ENCODE measurements at places on chromosomes 11 and 22.

- DNase-seq = no peak
Measured at GRCh38 chr22:43592476-43592875, 180.7 kb downstream of the MPPED1 start.

DNA sequence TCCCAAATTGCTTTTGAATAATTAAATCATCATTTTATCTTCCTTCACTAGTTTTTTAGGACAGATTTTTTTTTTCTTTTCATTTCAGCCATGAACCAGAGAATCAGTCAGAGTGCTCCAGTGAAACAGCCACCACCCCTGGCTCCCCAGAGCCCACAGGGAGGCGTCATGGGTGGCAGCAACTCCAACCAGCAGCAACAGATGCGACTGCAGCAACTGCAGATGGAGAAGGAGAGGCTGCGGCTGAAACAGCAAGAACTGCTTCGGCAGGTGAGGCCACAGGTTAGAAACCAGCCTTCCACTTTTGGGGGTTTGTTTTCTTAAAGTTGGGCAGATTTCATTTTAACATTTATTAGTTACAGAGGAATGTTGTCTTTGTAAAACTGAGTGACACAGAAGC is 95.6 kb downstream of the YAP1 start:
- no peak for DNase-seq

GRCh38 chr11:118434553-118435289 is 1.6 kb upstream of the KMT2A start:
- peak; percentile 52 for DNase-seq

DNA sequence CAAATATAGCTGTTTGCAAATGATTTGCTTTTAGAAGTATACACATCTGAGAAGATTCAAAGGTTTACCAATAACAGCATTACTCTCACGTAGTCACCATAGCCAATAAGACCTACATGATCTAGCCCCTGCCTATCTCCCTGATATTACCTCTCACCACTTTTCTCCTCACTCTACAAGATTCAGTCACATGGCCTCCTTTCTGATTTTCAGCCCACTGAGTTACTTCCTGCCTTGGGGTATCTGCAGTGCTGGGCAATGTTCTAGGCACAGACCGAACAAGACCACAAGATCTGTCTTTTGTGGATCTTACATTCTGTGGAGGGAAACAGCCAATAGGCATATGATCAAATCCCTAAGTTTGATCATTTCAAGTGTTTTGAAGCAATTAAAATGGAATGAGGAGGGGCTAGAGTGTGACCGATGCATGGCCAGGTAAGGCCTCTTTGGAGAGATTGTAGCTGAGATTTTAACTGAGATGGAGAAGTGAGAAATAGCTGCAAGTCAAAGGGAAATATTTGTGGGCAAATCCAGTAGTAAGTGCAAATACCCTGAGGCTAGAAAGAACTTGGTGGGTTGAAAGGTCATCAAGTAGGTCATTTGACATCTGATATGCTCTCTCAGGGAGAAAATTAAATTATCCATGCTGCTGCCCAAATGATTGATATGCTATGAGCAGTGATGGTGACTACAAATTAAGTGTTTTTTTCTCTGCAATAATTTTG is 43.1 kb downstream of the ARL14EP start:
- no peak for DNase-seq

DNA sequence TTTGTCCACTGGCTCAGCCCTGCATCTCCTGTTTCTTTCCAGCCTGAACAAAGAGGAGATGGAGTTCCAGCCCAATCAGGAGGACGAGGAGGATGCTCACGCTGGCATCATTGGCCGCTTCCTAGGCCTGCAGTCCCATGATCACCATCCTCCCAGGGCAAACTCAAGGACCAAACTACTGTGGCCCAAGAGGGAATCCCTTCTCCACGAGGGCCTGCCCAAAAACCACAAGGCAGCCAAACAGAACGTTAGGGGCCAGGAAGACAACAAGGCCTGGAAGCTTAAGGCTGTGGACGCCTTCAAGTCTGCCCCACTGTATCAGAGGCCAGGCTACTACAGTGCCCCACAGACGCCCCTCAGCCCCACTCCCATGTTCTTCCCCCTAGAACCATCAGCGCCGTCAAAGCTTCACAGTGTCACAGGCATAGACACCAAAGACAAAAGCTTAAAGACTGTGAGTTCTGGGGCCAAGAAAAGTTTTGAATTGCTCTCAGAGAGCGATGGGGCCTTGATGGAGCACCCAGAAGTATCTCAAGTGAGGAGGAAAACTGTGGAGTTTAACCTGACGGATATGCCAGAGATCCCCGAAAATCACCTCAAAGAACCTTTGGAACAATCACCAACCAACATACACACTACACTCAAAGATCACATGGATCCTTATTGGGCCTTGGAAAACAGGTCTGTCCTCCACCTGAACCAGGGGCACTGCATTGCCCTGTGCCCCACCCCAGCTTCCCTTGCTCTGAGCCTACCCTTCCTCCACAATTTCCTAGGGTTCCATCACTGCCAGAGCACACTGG is 5.0 kb downstream of the FTH1 start:
- no peak for DNase-seq

- DNase-seq = peak; percentile 96
Measured at GRCh38 chr11:95338430-95338991, 107.5 kb upstream of the SESN3 start.

DNA sequence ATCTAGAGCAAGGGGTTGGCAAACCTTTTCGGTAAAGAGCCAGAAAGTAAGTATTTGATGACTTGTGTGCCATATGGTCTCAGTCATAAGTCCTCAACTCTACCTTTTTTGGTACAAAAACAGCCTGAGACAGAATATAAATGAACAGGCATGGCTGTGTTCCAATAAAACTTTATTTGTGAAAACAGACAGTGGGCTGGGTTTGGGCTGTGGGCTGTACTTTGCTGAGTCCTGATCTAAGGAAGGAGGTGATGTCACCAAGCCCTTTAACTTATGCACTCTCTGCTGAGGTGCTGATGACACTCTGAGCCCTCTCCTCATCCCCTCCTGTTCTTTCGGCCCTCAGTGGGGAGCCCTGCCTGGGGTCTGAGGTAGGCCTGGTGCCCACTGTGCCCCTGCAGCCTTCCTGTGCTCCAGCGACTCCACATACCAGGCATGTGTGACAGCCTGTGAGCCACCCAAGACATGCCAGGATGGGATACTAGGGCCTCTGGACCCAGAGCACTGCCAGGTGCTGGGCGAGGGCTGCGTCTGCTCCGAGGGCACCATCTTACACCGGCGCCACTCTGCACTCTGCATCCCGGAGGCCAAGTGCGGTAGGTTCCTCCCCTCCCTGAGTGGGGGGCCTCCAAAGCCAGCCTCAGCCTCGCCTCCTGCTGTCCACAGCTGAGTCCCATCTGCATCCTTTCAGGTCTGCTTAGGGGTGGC is 85.9 kb upstream of the MYOD1 start:
- no peak for DNase-seq

GRCh38 chr11:69154938-69155301 is 815 bp upstream of the SMIM38 start:
- DNase-seq = no peak

GRCh38 chr11:22304337-22304961 is 33.7 kb upstream of the SLC17A6 start:
- DNase-seq = no peak

DNA sequence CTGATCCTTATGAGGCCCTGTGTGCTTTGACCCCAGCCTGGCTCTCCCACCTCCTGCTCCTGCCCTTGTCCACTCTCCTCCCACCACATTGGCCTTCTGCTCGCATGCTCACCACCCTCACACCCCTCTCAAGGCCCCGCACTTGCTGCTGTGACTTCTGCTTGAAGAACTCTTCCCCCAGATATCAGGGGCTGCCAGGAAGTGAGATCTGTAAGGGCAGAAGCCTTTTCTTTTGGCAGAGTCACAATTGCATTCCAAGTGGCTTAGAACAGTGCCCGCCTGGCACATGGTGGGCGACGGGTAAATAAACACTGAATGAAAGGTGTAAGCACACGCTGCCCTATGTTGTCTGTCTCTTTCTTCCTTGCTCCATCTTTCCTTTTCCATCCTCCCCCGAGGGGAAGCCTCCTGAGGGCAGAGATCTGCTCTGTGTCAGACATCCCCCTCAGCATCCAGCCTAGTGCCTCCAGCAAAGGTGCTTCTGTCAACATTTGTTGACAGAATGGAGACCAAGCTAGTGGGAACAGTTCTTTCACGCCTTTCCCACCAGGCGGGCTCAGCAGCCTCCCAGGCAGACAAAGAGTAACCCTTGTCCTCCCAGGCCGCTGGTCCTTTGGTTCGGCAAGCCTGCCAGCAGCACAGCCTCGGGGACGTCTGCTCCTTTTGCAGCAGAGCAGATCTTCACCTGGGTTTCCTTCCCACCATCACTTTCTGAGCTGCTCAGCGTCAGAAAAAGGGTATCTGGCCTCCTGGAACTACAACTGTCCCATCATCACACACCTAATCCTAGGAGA is 10.0 kb upstream of the PEX26 start:
- DNase-seq = no peak

GRCh38 chr11:134513585-134514120 is 101.6 kb upstream of the B3GAT1 start:
- peak; percentile 4 for DNase-seq

DNA sequence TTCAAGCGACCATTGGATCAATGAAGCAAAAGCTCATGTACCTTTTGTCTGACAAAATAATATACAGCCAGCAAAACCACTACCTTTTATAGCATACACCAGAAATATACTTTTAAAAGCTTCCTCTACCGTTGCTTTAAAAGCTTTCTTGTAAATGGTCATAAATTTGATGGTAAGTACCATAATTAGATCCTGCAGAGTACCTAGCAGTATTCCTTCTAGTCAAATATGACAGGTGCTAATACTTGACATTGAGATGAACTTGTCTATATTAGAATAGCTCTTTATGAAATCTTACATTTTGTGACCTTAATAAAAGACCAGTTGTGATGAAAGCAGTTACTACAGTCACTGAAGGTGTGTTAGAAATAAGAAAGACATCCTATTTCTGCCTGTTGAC is 340.5 kb upstream of the ANO3 start:
- no peak for DNase-seq

- DNase-seq = no peak
Measured at GRCh38 chr11:128532016-128532571, 55.3 kb downstream of the ETS1 start.

DNA sequence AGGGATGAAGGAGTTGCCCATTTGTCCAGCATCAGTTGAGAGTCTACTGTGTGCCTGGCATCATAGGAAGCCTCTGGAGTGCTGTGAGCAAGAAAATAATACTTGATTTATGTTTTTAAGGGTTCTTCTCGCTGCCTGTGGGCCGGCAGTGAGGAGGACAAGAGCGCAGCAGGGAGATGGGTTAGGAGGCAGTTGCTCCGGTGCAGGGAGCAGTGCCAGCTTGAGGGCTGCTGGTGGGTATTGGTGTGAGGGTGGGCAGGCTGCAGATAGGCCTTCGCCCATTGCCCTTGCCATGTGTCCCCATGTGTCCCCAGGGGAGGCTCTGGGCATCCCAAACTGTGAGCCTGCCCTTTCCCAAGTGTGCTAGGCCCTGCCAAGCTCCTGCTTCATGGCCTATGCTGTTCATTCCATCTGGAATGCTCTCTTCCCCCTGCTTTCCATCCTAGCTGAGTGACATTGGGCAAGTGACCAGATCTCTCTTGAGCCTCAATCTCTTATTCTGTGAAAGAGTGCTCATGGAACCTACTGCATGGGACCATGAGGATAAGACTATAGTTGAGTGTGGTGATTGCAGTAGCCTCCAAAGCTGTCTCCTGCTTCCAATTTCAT is 19.8 kb downstream of the BMAL1 start:
- no peak for DNase-seq

DNA sequence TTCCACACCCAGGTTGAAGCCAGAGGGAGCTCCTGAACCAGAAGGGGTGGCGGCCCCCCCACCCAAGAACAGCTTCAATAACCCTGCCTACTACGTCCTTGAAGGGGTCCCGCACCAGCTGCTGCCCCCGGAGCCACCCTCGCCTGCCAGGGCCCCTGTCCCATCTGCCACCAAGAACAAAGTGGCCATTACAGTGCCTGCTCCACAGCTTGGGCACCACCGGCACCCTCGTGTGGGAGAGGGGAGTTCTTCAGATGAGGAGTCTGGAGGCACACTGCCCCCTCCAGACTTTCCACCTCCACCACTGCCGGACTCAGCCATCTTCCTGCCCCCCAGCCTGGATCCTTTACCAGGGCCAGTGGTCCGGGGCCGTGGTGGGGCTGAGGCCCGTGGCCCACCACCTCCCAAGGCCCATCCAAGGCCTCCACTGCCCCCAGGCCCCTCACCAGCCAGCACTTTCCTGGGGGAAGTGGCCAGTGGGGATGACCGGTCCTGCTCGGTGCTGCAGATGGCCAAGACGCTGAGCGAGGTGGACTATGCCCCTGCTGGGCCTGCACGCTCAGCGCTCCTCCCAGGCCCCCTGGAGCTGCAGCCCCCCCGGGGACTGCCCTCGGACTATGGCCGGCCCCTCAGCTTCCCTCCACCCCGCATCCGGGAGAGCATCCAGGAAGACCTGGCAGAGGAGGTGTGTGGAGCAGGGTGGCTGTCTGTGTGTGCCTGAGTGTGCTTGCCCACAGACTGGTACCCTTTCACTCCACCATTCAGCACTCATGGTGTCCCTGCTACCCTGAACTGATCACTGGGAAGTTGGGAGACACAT is 6.7 kb downstream of the PHOX2A start:
- DNase-seq = no peak

- DNase-seq = no peak
Measured at GRCh38 chr11:118370774-118371173, 11.4 kb downstream of the UBE4A start.

DNA sequence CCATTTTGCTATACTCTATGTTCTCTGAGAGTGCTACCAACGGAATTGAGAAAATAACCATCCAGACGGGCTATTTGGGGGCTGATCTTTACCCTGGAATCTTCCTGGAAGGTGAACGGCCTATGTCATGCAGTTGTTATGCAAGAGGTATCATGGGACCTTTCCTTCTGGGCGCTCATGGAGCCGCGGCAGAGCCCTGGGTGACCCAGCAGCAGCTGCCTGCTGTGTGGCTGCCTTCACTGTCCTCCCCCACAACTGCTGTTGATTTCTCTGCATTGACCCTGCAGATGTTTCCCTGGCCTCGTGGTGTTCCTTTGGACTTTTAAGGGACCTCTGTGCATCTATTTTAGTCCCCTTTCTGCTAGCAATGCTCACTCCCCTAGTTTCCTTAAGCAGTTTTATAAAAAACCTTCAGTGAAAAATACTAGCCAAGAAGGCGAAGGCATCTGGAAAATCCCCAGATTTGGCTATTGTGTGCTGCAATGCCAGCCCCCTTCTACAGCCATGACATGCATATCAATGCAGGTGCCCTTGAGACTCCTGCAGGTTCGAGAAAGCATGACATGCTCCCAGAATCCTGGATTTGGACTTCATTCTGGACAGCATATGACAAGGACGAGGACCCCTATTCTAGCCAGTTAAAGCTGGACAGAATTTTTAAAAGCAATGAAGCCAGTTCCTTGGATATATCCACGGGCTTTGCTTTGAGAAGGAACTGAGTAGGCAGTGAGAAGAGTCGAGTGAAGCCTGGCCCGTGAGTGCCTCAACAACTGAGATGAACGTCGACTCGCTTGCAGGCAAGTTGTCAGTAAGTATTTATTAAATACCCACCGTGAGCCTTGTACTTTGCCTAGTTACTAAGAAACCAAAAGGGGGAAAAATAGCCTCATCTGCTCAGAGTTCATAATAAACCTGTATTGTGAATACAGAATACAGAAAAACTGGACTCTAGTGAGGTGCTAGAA is at the start of gene SLC25A18:
TSS of gene SLC25A18 (plus strand) at position 593 of the 965 bp plus-strand sequence. CDS start 16,447 bp downstream, outside the sequence.
- peak; percentile 42 for DNase-seq

Data from femur (tissue), 1 donor.